8988T (cell line): ENCODE measurements at places on chromosomes 4 and X.

- DNase-seq, result no peak
Observed at GRCh38 chr4:32752962-32753361, 2032.8 kb downstream of the PCDH7 start.

GRCh38 chr4:100100985-100101384 is 89.3 kb downstream of the DDIT4L start:
- DNase-seq, result no peak

GRCh38 chr4:168882650-168883233 is 127.3 kb downstream of the CBR4 start:
- no peak for DNase-seq

DNA sequence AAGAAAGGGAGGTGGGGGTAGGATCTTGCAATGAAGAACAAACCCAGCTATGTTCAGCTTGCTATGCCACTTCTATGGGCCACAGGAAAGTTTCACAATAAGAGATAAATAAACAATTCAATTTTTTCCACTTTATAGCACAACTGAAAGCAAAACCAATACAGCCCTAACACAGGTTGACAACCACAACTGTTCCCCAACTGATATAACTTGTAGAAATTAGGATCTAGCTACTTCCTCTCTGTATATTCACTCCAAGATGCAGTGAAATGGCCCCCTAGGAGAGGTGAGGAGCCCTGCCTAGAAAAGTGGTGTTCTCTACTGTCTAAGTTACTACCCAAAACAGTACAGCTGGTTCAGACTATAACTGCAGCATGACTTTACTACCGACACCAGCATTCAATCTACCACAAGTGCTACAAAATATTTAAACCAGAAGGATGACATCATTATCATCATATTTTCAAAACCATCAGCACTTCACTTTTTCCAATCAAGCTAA is 77.0 kb downstream of the FBXW7 start:
- DNase-seq, result no peak

DNA sequence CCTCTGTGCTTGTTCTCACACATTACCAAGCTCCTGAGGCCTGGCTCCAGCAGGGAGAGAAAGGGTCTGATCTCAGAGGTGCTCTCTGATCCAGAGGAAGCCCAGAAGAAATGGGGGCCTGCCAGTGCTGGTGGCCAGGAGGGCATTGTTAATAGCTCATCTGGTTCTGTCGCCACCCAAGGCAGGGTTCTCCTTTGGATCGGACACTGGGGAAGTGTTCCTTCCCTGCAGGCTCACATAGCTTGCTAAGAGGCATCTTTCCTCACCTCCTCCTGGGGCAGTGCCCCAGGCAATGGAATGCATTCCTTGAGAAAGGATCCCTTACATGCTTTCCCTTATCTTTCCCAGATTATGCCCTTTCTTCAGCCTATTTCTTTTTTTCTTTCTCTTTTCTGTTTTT is 53.8 kb downstream of the RBM47 start:
- DNase-seq, result no peak

- no peak for DNase-seq
Observed at GRCh38 chr4:99947608-99948007, 1.2 kb upstream of the DNAJB14 start.

- no peak for DNase-seq
Observed at GRCh38 chr4:24630937-24631336, 46.6 kb upstream of the DHX15 start.

DNA sequence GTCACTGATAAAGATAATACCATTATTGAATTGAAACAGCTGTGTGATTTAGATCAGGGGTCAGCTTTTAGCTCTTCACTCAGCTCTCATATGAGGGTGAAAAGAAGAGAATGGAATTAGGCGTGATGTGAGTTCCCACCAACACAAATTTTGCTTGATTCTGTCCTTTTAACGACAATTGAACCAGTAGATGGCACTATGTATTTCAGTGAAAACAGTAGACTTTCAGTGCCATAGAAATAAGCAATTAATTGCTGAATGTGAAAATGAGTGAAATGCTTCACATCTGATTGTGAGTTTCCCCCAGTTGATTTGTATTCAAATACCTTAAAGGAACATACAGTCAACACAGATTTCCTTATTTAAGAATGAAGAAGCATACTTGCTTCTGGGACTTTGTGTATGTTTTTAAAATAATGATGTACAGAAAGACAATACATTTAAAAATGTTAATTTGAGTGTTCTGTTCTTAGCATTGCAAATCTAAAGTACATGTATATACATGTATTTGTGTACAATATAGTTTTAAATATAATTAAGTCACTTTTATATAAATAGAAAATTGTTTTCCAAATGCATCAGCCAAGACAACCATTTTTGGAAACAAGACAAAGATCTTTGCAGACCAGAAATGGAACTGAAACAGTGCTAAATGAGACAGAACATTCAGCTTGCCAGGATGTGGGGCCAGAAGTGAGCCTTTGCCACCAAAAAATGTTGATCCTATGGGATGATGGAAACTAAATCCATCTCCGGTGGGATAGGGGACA is 178.8 kb downstream of the SNCA start:
- no peak for DNase-seq

DNA sequence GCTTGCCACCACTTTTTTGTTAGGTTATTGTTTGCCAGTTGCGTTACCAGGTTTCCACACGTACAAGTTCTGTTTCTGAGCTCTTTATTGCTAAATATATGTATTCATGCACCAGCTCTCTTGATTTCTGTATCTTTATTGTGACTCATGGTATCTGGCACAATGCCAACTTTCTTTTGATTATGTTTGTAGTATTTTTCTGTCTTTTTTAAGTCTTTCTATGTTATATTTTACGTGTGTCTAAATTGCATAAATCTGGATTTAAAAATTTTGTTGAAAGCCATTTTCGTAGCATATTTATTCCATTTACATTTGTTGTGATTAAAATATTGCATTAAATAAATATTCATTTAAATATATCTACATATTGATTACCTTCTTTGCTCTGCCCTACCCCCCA is 73.8 kb downstream of the KDM6A start:
- no peak for DNase-seq

GRCh38 chrX:108734426-108734825 is 1.9 kb downstream of the IRS4 start:
- DNase-seq, result no peak

DNA sequence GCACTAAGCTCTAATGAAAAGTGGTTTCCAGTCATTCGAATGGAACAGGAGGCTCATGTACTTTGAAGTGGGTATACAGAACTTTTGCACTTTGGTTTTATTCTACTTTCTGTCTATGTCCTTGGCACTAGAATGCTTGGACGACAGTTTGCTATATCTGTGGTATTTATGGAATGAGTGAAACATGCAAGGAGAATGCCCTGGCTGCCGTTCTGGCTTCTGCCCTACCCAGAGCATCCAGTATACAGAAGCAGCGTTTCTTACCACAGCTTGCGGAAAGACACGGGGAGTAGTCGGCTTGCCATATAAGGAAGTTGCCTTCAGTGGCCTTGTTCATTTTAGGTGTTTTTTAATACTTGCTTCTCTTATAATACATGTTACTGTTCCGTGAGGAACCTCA is 98.0 kb downstream of the TBL1X start:
- no peak for DNase-seq

DNA sequence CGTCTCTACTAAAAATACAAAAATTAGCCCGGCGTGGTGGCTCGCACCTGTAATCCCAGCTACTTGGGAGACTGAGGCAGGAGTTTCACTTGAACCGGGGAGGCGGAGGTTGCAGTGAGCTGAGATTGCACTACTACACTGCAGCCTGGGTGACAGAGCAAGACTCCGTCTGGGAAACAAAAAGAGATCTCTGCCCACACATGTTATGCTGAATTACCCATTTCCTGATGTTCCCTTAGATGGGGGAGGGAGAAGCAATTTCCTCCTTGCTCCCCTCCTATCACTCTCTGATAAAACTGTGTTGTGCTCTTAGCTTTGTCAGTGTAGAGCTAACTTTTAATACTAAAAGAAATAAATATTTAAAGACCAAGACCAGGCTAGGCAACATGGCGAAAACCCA is 102.5 kb downstream of the LARP7 start:
- DNase-seq, result no peak

DNA sequence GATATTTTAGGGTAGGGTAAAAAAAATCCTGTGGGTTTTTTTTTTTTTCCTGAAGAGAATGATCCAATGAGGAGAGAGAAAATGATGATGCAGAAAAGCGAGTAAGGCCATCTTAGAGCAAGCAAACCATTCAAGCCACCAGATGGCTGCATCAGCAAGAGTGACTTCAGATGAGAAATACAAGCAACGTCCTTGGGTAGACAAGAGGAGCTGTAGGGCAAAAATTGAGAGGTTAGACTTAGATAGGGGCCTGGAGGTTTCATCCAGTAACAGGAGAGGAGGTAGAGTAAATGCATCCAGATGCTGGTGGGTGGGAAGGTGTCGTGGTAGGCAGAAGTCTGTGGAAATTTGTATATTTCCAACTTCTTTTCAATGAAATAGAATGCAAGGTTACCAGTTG is 14.6 kb downstream of the FTHL17 start:
- no peak for DNase-seq

DNA sequence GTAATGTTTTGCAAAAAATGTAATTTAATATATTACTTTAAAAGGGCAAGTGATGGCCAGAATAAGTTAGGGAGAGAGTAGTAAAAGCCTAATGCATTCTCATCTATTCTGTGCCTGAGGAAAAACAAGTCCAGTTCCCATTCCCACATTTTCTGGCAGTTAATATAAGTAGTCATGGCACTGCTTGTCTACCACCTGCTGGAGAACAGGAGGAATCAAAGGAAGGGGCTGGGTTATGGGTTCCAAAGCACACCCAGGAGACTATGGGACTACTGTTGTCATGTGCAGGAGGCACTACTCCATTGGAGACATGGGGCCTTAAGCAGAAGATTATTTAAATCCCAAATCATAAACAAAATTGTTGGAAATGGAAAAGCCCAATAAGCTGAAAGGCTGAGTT is 2618.6 kb downstream of the ARAP2 start:
- DNase-seq, result no peak

DNA sequence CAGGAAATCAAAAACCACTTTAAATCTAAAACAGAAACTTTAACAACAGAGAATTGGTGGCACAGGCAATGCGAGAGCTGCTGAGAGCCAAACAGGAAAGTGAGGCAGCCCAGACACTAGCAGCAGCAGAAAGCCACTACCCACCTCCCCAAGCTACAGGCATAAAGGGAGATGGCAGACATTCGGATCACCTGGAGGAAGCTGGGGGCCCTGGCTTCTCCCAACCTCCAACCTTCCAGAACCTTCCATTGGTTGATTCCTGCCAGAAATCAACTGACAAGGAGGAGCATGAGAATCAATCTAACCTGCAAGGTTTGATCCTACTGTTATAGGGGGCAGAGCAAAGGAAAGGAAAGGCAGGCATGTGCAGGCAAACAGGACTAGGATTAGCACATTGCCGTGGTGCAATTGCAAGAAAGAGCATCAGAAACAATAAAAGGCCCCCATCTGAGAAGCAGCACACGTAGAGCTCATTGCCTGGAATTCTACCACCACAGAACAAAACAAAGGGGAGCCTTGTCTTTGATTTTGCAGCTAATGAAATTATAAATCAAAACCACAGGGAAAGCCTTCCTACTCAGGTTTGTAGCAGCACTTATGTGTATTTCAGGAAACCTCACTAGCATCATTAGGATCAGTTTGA is 427.3 kb upstream of the RASGEF1B start:
- DNase-seq, result no peak

DNA sequence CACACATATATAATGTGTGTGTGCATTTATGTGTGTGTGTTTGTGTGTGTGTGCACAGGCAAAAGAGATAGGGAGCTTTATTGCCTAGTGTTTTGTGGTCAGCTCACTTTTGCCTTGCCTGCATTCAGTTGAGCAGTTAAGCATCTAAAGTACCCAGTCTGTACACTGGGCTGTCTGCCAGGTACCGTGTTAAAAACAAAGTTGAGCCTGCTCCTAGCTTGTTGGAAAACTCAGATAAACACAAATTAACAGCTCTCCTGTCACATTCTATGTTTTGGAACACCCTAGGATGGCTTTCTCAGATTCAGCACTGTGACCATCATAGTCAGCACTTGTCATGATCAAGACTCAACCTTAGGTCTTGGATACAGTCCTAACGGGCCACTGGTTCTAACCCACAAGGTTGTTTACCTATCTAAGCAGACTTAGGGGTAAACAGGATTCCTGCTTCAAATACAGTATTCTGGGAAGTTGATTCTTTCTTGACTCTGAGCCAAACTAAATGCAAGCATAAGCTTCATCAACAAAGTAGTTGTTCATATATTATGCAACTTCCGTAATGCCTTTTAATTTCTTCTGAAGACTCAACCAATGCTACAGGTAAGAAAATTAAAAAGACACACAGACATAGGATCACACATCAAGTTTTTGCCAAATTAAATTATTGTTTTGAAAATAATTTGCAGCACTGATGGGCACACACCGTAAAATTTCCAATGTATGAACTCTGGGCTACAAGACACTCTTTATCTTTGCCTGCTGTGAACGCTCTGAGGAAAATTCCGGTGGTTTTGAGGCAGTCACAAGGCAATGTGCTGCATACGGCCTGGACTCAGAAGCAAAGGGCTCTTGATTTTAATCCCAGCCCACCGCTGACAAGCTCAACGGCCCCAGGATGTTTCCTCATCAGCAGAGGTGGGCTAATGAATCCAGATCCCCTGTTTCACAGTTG is 11.3 kb upstream of the CD99 start:
- DNase-seq, result no peak

- no peak for DNase-seq
Observed at GRCh38 chr4:146098978-146099377, 76.5 kb upstream of the LSM6 start.

DNA sequence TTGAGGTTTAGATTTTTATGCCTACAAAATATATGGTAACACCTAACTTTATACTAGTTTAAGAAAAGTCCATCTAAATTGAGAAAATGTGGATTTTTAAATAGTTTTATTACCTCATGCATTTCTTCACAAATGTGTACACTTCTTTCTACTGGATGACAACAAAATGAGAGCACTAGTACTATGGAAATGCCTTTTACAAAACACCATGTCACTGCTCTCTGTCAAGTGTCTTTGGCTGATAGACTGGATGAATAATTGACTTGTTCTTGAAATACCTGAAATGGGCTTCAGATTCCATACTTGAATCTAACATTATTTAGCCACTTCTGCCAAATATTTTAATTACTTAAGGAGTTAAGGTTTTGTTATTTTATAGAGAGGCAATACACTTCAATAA is 49.5 kb downstream of the AMELX start:
- no peak for DNase-seq

DNA sequence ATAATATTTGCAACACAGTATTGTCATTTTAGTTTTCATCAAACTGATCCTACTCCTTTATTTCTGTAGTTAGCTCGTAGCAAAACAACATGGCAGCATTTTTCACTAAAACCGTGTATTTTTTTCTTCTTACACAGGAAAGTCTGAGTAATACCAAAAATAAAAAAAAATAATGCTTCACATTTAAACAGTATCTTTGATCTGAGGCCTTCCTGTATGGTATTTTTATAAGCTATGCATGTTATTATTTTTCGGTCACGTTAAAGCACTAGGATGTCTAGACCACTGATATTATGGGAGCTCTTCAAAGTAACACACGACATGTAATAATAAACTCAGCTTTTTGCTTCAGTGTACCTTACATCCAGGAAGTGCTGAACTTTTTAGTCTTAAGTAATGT is 94.1 kb upstream of the SRD5A3 start:
- no peak for DNase-seq
